ENCODE measurements at places on chromosomes 7 and 10.
A peak's percentile ranks its signal among the peaks of the same experiment; 100 is the strongest.

DNA sequence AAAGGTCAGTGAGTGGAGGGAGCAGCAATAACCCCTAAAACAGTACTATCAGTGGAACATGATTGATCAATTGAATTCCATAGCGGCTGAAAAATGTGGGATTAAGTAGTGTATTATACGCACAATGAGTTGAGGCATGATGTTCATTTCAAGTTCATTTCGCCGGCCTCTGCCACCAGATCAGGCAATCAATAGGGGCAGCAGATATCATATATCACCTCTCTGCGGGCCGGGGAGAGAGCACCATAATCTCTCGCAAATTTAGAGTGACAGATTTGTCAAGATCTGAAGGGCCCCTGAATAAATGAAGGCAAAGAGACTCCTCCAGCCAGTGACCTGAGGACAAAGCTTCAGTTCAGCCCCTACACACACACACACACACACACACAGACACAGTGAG, 58.5 kb downstream of the PAX2 start:
- DNase-seq = no peak

DNA sequence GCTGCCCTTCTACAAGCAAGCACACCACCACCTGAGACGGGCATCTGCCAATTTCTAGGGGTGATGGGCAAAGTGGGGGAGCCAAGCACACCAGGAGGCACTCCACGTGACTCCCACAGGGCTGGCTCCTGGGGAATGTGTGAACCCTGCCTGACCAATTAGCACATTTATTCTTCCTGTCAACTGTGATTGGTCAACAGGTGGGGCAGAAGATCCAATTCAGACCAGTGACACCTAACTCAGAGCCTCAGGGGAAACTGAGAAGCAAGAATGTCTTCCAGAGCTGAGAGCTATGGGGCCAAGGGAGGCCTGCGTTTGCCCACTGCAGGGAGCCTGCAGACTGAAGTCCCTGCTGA, 15.4 kb downstream of the TMEM273 start:
- DNase-seq = no peak

DNA sequence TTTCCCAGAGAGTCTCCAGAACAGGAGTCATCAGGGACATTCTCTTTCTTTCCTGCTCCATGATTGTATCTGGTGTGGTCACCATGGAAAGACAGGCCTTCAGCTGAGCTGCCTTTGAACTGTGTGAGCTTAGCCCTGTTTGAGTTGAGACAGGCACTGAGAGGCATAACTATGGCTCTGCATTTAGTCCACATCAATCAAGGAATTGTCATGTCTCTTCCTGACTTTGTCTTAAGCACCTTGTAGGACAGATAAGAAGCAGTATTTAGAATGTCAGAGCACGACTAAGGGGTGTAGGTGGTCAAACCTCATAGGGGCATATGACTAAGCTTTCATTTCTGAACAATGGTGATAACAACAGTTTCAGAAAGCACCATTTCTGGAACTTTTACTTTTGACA, 53.5 kb downstream of the EPDR1 start:
- DNase-seq = no peak

- no peak for DNase-seq
Measured at GRCh38 chr10:94133239-94133638, 139.5 kb downstream of the PLCE1 start.

GRCh38 chr7:28695300-28696295, 262.5 kb downstream of the TRIL start:
- DNase-seq = no peak

DNA sequence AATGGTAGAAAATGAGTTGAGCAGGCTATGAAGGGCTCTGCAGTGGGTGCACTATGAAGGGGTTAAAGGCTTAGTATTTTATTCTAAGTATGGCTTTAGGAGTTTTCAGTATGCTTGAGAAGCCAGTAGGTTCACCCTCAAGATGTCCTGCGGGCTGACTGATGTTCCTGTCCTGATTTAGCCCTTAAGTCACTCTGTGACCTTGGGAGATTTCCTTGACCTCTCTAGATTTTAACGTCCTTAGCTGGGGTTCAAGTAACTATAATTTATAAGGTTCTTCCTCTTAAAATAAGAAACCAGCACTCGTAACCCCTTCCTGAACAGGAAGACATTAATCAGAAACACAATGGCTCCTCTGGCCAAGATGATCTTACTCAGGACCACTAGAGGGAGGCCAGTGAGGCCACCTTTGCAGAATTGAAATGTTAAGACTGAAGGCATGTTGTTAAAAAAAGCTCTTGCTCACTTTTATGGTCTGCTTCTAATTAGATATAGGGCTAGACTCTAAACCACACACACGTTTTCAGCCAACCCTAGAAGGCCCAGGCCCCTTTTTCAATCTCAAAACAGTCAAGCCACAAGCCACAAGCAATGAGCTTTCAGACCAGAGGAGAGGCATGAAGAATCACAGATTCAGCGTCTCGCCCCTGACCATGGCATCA, 41.9 kb downstream of the CDK1 start:
- peak; percentile 35 for DNase-seq

DNA sequence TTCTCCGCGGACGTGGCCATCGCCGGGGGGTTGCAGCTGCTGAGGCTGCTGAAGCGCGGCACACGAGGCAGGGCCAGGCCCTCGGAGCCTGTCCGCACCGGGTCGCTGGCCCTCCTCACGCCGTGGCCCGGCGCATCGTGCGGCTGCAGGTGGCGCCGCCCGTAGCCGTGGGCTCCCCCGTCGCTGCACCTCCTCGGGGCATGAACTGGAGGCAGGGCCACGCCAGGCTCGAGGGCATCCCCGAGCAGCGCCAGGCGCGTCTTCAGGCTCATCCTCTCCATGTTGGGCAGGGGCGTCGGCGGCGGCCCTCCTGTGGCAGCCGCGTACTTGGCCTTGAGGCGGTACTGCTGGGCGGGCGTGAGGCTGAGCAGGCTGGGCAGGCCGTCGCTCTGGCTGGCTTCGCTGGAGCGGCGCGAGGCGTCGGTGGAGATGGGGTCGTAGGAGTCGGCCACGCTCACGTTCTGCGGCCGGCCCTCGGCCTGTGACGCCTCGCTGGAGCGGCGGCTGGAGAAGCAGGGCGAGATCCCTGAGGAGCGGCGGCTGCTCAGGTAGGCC, 263.1 kb upstream of the INHBA start:
- no peak for DNase-seq

DNA sequence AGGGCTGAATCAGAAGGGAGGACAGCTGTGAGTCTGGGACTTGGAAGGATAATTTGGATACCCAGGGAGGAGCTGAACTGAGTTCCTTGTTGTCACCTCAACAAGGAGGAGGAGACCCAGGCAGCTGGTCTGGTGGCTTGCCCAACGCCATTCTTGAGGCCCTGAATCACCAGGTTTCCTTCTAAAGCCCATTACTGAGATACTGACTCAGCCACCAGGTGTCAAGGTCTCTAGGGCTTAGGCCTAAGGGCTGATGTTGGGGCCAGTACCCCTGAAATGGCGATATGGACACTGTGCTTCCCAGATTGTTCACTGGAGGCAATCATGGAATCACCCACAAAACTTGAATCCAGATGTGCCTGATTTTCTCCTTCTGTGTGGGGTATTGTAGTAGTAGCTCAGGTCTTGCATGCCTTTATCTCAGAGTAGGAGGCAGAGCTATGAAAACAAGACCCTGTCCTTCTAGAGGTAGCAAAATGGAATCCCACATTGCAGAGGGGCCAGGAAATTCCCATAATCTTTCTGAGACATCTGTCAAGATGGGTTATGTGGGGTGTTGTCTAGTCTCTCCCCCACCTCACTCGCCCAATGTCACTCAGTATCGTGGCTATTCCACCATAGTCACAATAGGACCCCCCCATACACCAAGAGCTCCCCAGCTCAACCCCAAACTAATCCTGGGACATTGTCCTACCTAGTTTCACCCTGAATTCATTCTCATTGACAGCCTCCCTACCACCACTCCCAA, 1.8 kb upstream of the ATG9B start:
- DNase-seq = no peak

GRCh38 chr7:114428211-114428610, 13.6 kb downstream of the FOXP2 start:
- no peak for DNase-seq

DNA sequence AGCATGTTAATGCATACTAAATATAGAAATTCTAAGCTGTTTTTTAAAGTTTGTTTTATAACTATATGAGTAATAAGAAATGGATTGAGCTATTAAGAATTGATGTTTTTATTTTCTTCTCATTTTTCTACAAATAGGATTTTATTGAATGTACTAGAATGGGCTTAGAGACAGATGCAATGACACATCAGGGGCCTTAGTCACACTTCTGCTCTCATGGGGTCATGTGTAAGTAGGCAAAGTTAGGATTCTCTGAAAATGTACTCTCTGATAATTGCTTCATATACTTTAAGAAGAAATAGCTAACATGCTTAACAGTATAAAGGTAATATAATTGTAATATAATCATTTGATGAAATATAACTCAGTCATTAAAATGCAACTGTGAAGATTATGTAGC, 154.6 kb downstream of the ZNF438 start:
- DNase-seq = no peak

- DNase-seq = no peak
Measured at GRCh38 chr10:47022311-47023131, 111.3 kb downstream of the PTPN20 start.

GRCh38 chr10:29603223-29603896, 31.4 kb downstream of the SVIL start:
- no peak for DNase-seq

DNA sequence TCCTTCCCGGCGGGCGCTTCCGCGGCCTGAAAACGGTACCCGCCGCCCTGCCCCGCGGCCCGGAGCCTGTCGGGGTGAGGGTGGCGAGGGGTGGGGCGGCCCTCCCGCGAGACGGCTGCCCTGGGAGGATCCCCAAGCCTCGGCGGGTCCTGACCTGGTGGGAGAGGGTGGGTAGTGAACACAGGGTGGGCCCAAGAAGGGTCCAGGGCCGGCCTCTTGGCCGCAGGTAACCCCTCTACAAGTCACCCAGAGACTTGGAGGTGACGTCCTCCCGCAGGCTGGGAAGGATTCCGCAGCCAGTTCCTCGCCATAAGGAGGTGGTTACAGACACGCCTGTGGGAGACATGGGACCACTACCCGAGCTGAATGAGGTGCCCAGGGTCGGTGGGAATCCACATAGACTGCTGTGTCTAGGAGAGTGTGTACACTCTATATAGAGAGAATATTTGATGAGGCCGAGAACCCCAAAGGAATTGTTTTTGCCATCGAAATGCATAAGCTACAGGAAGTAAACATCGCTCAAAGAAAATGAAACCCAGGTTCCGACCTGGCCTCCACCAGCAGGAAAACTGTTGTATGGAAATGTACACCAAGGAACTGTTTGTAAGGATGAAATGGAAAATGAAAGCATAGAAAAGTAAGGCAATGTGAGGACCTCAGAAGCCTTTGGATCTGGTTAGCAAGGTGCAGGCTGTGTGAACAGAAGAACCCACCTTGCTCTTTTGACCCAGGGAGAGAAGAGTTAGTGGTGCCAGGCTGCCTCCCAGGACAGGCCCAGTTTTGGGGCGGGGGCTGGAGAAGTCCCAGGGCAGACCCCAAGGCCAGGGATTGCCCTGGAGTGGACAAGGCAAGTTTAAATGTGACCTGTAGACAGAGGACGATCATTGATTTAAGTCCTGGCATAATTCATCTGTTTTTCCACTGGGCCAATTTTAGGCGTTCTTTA, 659 bp downstream of the OPTN start:
- peak; percentile 26 for DNase-seq

DNA sequence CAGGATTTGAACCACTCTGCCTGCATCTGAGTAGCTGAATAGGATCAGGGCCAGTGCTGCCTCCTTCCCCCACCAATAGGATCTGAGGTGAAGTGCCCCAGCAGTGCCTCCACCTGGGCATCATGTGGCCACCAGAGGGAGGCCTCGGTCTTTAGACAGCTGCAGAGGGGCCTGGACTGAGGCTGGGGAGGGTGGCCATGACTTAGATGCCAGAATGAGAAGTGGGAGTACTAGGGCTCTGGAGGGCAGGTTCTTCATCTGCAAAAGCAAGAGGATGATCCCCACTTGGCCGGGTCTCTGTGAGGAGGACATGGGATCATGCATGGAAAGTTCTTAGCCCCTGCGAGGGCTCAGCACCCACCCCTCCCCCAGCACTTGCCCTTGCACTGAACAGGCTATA, 56.9 kb downstream of the NEUROG3 start:
- DNase-seq = peak; percentile 44

- no peak for DNase-seq
Measured at GRCh38 chr7:92413550-92413949, 33.7 kb upstream of the GATAD1 start.

- no peak for DNase-seq
Measured at GRCh38 chr7:139618482-139619366, 95.2 kb downstream of the CLEC2L start.

DNA sequence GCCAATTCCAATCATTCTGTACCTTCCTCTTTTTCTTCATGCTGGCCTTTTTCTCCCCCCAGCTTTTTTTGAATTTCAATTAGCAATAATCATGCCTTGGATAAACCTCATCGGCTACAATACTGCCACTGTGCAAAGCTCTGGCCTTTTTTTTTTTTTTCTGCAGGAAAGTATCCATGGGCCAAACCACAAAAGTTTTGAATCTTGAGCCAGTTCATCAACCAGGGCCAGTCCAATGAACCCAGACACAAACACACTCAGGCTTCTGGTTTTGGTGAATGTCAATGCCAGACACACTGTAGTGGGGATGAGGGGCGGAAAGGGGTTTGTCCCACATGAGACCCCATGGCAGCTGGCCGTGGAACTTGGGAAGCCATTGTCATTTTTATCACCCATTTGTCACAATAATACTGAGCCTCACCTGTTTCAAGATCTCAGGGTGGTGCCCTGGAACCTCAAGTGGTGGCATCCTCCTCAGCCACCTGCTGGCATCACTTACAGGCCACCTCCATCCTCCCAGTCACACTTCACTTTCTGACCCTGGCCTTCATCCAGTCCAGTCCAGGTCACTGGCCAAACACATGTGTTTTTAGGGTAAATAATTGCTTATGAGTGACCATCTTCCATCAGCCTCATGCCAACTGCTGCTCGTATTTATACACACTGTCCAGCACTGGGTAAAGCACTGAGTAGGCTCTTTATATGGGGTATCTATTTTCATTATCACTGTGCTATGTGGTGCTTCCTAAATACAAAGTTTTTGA, 40.8 kb upstream of the TSPAN33 start:
- DNase-seq = no peak

Data from kidney (tissue), 22 donors.